Activated T-cell treated with anti-CD3 and anti-CD28 coated beads for 4 hours (primary cell): ENCODE measurements at places on chromosomes 1 and 21.

DNA sequence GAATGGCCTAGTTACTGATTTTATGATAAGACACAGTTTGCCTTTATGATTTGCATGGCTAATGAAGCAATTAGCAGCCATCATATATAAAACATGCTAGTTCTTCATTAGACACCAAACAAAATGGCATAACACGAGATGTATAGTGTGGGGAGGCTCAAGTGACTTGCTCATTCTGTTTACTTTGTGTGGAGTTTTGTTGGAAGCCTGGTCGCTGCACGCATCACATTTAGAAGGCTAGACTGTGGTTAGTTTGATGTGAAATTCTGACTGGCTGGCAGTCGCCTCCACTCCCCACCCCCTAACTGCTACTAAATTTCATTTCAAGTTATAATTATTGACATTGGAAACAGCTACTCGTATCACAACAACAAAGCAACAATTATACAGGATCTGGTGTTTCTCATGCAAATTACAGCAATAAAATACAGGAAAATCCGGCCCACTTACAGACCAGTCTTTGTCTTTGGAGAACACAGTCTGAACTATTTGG, 356.1 kb downstream of the LMO4 start:
- DNase-seq = no peak

GRCh38 chr1:42747125-42747524, 7.1 kb upstream of the CLDN19 start:
- peak; percentile 41 for DNase-seq

DNA sequence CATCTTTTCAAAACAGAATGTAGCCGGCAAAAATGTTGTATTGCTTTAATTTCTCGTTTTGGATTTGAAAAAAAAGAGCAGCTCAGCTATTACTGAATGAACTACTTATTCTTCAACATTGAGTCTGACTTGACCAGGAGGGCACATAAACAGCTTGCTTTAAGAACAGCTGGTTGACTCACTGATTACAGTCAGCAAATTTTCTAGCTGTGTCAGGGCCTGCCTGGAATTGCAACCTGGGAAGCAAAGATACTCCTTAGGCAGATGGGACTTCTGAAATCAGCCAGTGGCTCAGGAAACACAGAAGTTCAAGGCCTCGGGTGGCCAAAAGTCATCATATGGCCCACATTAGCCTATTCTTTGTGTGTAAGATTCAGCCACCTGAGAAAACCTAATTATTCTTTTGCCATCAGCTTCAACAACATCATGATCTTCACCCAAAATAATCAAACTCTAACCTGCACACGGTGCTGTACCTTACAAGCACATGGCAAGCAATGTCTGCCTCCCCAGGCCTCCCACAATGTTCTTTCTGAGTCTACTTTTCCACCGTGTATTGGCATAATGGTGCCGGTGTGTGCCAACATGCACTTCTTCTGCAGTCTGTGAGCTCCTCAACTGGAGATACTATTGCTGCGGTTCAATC, 307.2 kb downstream of the HHIPL2 start:
- DNase-seq = no peak

DNA sequence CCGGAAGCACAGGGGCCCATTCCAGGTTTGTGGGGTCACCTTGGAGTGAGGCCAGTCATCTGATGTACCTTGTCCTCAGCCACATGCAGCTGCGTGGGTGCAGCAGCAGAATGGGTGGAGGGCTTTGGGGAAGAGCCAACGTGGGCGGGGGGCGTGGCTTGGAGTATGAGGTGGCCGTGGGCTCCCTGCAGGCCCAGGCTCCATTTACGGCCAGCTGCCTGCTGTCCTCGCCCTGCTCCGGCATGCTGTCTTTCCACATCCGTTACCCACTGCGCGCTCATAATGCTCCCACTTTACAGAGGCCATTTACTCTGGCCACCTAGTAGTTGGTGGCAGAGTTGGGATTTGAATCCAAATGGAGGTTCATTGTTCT, 27.8 kb upstream of the TINAGL1 start:
- no peak for DNase-seq

DNA sequence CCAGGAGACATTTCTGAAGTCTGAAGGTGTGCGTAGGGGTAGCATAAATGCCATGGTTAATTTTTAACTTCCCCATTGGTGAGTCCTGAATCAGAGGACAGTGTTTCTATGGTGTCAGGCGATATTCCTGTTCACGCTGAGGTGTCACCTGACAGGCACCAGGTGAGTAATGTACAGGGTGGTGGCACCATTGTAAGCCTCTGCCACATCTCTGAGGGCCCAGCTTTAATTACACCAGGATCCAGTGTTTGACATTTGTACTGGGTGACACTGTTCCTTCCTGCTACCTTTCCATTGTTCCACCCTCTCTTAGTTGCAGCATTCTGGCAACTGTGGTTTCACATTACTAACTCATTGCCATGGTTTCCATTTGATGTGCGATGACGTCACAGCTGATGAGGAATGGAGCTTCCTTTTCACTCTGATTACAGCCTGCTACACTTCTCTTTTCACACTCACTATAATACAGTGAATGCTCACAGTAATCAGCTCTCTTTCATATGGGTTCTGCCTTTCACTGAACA, 40.6 kb upstream of the MARK1 start:
- no peak for DNase-seq

- no peak for DNase-seq
Measured at GRCh38 chr1:216600730-216601609, 122.3 kb downstream of the ESRRG start.

- DNase-seq = no peak
Measured at GRCh38 chr1:173532237-173532636, 55.1 kb downstream of the PRDX6 start.
